ENCODE measurements at places on chromosomes 5 and 9.

GRCh38 chr9:89382026-89382986 lies 64.0 kb downstream of the SECISBP2 start:
- no peak for DNase-seq

DNA sequence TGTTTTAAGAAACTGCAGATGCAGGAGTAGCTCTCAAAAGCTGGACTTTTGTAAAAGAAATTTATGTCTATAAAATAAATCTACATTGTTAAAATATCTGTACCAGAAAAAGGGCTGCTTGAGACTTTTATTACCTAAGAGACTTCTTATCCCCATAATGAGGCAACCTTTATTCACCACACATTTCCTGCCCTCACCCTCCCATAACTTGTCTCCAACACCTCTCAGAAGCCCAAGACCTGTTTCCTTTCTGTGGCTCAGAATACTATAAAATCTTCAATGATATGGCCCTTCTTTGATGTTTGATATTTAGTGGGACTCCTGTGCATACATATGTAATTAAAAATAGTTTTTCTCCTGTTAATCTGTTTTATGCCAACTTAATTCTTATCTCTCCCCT lies 141.5 kb upstream of the FER start:
- no peak for DNase-seq

GRCh38 chr9:134208981-134209725 lies 44.8 kb upstream of the RNU6ATAC start:
- DNase-seq = no peak

DNA sequence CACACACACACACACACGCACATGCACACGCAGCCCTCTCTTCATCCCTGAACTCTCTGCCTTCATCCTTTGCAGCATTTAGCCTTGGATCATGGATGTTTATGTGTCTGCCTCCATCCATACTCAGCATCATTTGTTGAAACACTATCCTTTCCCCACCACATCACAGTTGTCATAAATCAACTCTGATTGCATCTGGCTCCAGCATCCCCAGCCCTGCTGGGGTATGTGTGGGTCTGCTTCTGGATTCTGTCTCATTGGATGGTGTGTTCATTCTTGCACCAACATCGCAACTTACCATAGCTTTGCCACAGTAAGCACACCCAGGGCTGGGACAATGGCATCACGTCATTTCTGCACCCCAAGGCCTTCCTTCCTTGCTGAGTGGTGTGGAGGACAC lies 175.4 kb downstream of the RGS3 start:
- no peak for DNase-seq

GRCh38 chr9:125074976-125075375 lies 68.4 kb downstream of the SCAI start:
- DNase-seq = no peak

- DNase-seq = no peak
Measured at GRCh38 chr9:97504381-97505216, 3.1 kb downstream of the TMOD1 start.

- DNase-seq = no peak
Measured at GRCh38 chr5:14510880-14511279, 70.7 kb upstream of the OTULINL start.

GRCh38 chr5:155884041-155884440 lies 442.9 kb upstream of the SGCD start:
- no peak for DNase-seq

DNA sequence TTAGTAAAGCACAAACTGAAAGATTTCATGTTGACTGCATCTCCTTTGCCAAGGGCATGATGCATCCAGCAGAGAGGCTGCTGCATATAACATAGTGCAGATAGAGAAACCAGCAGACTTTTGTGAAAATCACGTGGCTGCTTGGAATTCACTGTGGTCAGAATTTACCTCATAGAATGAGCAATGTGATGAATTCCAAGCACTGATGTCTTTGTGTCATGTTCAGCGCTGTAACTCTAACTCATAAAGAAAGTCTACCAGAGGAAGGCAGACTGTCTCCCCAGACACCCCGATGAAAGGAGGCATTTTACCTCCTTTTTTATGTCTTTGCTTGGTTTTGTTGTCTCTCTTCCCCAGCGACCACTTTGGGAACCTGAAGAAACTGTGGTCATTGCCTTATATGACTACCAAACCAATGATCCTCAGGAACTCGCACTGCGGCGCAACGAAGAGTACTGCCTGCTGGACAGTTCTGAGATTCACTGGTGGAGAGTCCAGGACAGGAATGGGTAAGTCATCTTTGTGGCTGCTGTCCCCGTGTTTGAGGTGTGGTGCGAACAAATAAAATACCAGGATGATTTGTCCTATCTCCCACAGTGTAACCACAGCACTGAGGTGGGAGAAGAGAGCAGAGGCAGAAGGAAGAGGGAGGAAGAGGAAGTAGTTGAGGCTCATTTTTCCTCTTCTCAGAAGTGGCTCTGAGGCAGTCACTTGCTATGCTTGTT lies 42.0 kb downstream of the ITK start:
- DNase-seq = no peak

DNA sequence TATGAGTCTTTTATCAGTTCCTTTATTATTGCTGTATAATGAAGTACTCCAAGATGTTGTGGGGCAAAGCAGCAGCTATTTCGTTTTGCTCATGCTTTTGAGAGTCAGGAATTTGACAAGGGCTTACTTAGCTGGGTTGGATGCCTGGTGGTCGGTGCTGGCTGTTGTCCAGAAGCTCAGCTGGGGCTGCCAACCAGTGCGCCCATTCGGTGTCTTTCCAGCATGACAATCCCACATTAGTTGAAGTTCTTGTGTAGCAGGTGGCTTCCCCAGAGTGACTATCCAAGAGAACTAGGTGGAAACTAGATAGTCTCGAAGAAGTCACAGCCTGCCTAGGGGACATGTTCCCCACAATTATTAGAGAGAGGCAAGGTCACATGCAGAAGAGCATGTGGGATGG lies 3.4 kb upstream of the FLT4 start:
- no peak for DNase-seq

- DNase-seq = no peak
Measured at GRCh38 chr5:93303291-93303691, 277.7 kb downstream of the NR2F1-AS1 start.

- DNase-seq = no peak
Measured at GRCh38 chr5:42338136-42338535, 85.1 kb upstream of the GHR start.

DNA sequence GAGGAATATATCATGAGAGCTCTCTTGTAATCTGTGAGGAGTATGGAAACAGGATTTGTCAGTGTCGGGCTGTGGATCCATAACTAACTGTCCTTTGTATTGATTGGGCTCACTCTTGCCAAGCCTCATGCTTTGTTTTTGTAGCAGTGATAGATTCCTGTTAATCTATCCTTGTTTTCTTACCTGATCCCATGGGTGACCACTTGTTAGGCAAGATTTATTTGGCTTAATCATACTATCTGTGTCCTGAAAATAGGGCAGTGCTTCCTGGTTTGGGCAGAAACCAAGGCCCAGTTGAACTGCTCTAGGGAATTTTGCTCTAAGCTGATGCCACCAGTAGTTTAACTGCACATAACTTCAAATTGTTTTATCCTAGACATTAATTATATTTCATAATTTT lies 6.1 kb downstream of the NDFIP1 start:
- no peak for DNase-seq

GRCh38 chr9:137739371-137740309 lies 120.8 kb downstream of the EHMT1 start:
- no peak for DNase-seq

DNA sequence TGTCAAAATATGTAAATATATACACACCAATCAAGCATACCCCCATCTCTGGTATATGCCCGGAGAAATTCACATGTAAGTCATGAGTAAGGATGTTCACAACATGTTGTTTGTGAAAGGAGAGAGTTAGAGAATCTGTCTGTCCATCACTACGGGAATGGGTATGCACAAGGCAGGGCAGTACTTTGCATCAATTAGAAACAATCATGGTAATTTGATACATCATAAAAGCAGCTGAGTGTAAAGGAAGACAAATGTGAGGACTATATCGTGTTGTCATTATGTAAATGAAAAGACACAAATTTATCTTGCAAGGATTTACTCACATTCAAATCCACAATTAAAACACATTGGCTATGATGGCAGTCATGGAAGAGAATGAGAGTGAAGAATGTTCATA lies 146.7 kb downstream of the SV2C start:
- no peak for DNase-seq

GRCh38 chr5:170182491-170182890 lies 50.3 kb upstream of the C5orf58 start:
- DNase-seq = no peak
